NCI-H1105 (cell line): ENCODE measurements at places on chromosomes 2 and 18.

DNA sequence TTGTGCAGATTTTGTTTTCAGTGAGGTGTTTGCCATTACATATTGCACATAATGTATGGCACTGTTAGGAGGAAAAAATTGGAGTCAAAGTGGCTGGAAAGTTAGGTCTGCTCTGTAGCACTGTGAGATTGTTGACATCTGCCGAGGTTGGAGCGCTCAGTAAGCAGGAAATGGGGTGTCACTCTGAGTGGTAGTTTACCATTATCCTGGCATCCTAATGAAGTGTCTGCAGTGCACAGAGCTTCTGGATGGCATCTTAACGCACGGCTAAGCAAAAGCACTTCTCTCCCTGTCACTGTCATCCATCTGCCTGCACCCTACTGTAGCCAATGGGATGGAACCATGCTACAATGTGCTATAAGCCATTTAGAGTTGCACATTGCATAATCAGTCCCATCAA, 561.9 kb downstream of the ARHGAP15 start:
- no peak for DNase-seq

GRCh38 chr2:31998731-31999383, 12.0 kb downstream of the MEMO1 start:
- no peak for DNase-seq

- DNase-seq = peak; percentile 60
Measured at GRCh38 chr2:68121873-68122679, 35.6 kb upstream of the PNO1 start.

DNA sequence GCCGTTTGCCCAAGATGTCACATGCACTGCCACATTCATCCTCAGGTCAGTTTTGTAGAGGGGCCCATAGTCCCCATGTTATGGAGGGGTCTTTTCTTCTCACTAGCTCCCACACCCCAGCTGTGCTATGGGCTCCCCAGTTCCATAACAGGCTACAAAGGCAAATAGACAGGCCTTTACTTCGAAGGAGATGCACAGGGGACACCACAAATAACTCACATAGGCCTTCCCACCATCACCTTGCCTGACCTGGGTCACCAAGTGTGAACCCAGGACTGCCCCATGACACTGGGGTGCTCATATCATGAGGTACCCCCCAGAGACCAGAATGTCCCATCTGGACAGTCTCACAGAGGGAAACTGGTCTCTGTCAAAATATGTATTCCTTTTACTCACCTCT, 15.0 kb upstream of the INO80C start:
- DNase-seq = no peak

GRCh38 chr2:221420245-221420644, 151.9 kb downstream of the EPHA4 start:
- DNase-seq = no peak

DNA sequence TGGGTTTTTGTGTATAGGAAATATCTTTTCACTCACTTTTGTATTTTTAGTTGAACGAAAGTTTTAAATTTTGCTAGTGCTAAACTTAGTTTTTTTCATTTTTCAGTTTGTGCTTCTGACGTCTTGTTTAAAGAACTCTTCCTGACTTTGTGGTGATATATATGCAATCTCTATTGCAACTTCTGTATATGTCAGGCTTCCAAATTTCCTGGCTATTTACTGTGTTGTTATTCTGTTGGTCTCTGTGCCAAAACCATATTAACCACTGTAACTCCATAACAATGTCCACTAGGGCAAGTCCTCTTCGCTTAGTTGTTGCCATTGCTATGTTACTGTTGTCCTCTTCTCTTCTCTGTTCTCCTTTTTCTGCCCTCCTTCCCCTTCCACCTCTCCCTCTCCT, 3.2 kb upstream of the EHD3 start:
- DNase-seq = no peak

DNA sequence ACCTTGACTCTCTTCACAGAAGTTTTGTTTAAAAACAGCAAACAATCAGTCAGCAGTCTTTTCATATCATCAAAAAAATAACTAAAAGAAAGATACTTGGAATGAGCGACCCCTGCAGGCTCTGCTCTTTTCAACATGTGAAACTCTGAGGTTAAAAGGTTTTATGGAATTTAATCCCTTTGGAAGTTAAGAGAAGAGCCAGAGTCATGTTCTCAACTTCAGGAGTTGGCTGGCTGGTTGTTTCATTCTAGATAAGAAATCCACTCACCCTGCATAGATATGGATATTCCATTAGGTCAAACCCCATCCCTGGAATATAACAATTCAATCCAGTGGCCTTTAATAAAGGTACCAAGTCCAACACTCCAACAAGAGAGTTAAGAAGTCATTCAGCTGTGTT, 115.6 kb upstream of the RMDN2 start:
- no peak for DNase-seq

GRCh38 chr2:119465687-119466086, 34.0 kb downstream of the TMEM37 start:
- DNase-seq = no peak

GRCh38 chr2:7931808-7932207, 750.0 kb upstream of the ID2 start:
- no peak for DNase-seq

- no peak for DNase-seq
Measured at GRCh38 chr2:137255990-137256389, 490.6 kb downstream of the THSD7B start.

- DNase-seq = no peak
Measured at GRCh38 chr2:227248876-227249275, 76.2 kb upstream of the MFF start.

DNA sequence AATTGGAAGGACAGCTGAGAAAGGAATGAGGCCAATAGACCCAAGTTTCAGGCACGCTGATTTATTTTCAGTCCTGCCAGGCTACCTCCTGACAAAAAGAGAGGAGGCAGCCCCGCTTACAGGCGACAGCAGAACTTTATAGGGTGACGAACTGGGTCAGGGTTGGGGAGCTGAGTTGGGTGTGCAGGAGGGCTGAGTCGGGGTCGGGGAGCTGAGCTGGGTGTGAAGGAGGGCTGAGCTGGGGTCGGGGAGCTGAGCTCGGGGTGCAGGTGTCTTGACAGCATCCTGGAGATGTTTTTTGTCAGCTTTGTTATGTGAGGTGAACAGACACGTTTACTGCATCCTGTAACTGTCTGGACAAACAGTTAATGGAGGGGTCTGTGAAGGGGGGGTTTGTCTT, 342.2 kb downstream of the ADCYAP1 start:
- DNase-seq = no peak

DNA sequence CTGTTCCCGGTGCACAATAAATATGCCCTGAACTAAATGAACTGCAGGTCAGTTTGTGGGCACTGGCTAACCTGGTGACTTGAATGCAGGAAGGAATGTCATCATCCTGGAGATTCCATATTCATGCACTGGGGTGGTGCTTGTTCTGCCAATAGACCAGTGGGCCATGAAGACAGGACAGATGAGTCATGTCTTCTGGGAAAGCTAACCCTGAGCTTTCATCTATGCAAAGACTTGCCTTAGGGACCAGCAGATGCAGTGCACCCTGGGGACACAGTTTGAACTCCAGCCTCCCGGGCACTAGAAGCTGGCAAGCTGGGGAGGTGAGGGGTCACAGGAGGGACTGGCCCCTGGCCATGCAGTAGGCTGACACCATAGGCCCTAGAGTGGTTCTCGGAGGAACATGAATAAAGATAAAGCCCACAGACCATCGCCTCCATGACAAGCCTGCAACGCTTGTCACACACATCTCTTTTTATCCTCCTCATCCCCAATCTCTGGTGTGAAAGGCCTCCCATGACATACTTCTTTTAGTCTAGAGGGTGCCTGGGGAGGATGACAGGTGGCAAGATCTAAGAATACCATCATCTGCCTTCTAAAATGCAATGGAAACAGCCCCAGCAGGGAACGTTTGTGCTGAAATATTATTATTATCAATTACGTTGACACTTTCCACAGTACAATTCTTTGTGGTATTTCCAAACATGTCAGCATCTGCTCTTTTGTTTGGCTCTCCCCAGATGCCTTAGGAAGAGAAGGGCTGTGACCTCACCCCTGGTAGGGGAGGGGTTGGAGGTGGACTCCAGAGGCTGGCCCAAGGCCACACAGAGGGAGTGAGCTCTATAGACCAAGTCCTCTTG, 267.4 kb upstream of the RAB6C start:
- no peak for DNase-seq

DNA sequence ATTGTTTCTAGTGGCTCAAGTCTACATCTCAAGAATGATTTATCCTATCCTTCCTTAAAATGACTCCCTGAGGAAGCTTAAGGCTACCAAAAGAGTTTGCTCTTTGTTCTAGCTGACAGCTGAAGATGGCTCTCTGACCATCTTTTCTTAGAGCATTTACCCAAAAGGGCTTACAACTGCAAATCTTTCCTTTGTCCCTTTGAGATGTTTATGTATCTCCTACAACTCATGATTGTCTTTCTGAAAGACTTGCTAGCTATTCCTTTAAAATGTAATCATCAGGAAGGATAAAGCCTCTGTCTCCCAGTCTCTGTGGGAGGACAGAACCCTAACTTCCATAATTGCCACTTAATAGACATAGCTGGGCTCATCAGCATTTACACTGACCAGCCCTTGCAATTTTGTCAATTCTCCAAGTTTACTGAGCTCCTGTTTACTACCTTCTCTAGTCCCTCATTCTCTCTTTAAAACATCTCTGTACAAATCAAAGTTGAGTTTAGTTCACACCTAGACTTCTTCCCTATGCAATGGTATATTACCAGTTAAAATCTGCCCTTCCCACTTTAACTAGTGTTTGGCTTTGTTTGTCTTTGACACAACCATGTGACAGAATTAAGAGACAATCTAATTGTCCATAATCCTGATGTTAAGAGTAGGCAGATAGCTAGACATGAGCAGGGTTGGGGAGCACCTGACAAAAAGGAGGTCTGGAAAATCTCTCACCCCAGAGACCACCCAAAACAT, 188.2 kb downstream of the PTH2R start:
- DNase-seq = no peak

DNA sequence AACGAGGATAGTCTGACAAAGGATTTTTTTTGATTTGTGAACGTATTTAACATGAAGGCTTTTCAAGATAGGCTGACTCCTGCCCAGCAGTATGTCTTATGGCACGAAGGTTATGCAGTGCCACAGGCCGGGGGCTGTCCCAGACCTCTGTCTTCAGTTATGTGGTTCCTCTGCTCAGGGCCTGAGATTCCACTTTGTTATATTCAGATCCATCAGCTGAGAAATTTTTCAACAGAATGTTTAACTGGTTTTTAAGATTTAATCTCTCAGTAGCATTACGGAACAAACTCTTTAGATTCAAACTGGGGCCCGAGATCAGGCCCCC, 20.0 kb downstream of the C2orf74 start:
- DNase-seq = no peak

- DNase-seq = peak; percentile 18
Measured at GRCh38 chr2:238847841-238848690, at the start of gene TWIST2. Gene TWIST2, plus strand, starts transcription at chr2:238848085. Its CDS starts 131 bp downstream, at chr2:238848216.

DNA sequence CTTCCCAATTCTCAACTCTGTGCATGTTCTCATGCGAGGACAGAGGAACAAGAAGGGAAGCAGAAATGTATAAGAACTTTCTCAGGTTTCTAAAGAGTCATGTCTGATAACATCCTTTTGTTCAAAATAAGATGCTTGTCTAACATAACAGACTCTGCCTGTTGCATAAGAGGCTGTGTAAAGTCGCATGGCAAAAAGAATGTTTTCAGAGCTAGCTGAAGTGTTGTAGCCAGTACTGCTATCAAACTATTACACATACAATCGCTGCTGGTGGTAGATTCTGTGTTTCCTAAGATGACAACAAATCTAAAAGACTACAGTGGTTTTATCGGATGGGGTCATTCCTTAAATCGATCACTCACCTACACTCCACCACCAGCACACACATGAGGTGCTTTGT, 487.5 kb downstream of the IRS1 start:
- no peak for DNase-seq

DNA sequence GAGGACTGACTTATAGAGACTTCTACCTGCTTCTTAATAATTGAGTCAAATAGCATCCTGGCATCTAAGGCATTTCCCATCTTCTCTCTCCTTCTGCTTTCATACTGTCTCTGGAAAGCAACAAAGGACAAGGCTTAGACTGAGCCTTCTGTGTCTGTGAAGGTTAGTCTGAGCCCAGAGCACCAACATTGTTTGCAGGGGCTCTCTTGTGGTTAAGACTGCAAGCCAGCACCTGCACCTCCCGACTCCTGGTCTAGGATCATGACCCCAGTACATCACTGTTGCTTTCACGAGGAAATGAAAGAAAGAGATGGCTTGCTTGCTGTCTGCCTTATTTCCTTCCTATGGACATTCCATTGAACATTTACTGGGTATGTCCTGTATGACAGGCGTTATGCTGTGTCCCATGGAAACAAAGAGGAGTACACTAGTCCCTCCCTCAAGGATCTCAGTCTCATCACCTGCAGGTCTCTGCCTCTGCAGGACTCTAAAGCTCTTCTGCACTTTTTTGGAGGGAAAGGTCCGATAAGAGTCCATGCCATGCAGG, 315.8 kb upstream of the EPAS1 start:
- DNase-seq = no peak

GRCh38 chr2:78383576-78383975, 641.9 kb upstream of the REG3G start:
- DNase-seq = no peak

DNA sequence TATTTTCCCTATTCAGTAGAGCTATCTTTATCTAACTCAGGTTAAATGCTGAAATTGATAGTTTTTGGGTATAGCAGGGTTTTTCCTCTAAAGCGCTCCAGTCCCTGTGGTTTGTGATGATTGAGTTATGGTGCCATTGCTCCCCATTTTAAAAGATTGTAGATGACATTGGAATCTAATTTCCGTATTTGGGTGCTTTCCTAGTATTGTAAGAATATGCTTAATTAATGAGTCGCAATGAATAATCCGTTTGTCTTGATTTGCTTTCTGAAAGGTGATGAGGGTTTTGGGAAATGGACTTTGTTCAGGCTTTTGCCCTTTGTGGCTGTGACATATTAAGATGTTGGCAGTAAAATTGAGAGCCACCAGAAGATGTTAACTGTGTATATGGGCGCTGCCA, 3.9 kb downstream of the RPS7 start:
- no peak for DNase-seq

- DNase-seq = no peak
Measured at GRCh38 chr18:24725644-24726415, 265.4 kb downstream of the HRH4 start.

- no peak for DNase-seq
Measured at GRCh38 chr2:145691659-145692058, 1171.7 kb upstream of the ZEB2 start.

GRCh38 chr2:237592425-237592980, 2.0 kb upstream of the RAB17 start:
- no peak for DNase-seq
